Stimulated activated CD4-positive, alpha-beta T cell treated with anti-CD3 and anti-CD28 coated beads, Interleukin-4, amount 100 ng/mL, for 48 hours (primary cell): ENCODE measurements at places on chromosomes 2 and 18.

DNA sequence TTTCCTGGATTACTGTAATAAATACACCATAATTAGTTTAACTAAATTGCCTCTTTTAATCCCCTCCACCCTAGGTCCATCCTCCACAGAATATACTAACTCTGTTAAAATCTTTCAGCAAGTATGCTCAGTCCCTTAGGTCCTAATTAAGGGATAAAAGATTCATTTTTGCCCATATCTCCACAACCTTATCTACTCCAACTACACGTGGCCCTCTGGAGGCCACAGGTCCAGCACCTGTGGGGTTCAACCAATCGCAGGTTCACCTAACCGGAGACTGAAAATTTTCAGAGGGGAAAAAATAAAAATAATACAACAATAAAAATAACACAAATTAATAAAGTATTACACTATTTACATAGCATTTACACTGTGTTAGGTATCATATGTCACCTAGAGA is 86.4 kb downstream of the MAP4K3 start:
- no peak for DNase-seq

- DNase-seq, result no peak
Measured at GRCh38 chr2:218997731-218998130, 4.5 kb upstream of the CRYBA2 start.

GRCh38 chr2:210635257-210635656 is 78.9 kb downstream of the CPS1 start:
- no peak for DNase-seq

DNA sequence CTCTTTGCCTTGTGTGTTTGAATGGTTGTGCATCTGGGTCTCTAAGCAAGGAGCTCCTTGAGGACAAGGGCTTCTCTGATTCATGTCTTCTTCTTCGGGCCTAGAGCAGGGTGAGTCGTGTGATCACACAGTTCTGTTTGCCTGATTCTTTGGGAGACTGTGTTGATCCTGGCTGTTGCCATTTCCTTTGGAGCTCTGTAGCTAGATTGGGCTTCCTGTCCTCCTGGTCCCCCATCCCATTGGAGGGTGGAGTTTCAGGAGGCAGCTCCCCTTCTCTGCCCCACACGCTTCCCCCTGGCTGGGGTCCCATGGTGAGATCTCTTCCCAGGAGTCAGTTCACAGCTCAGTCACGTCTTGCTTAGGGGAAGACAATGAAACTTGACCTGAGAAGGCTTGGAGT is 92.8 kb downstream of the TRIB2 start:
- no peak for DNase-seq

GRCh38 chr18:67408240-67408639 is 108.3 kb downstream of the DSEL start:
- DNase-seq, result no peak

DNA sequence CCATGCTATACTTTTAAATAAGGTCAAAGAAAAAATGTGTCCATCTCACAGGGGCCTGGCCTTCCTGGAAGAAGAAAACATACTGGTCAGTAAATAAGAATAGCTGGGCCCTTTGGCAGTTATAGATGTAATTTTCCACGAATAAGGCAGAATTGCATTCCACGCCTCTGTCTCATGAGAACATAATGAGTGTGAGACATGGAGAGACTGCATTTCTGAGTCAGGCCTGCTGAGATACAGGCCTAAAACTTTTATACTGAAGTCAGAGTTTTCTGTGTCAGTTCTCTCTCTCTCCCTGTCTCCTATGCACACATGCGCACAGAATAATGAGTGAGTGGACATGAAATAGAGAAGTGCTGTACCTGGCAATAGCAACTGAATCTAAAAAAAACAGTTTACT is 20.4 kb upstream of the IL1R1 start:
- DNase-seq, result no peak

DNA sequence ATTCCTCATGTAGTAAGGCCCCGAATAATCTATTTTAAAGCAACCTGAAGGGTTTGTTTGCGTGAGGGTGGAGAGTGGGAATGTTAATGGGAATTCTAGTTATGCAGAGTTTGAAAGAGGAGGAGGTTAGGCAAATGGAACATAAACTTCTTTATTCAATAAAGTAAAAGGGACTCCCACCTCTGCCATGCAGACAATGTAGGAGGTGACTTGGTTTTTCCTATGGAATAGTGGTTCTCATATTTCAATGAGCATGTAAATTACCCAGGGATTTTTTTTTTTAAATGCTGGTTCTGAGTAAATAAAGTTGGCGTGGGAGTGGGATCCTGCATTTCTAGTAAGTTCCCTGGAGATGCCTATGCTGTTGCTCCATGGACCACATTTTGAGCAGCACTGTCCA is 367.9 kb downstream of the THSD7B start:
- no peak for DNase-seq

- DNase-seq, result no peak
Measured at GRCh38 chr2:145597809-145598208, 1077.9 kb upstream of the ZEB2 start.

GRCh38 chr2:155377266-155377680 is 678.8 kb downstream of the KCNJ3 start:
- DNase-seq, result no peak

- no peak for DNase-seq
Measured at GRCh38 chr18:79523736-79524180, 128.0 kb downstream of the NFATC1 start.

DNA sequence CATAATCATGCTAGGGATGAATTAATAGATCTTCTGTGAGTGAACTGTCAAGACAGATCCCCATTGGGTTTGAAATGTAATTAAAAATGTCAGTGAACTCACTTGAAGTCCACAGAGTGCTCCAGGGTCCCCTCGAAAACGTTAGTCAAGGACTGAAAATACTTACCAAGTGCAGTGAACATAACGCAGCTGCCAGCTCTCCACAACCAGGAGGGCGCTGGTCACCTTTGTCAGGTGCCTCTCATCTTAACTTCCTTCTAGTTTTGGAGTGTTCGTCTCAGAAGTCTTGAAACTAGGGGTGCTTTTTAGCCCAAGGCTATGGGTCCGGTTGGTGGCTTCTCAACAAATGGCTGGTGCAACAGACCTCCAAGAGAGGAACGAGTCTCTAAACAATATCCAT is 70.7 kb downstream of the NCK2 start:
- DNase-seq, result no peak

GRCh38 chr2:211564441-211564840 is 974.2 kb downstream of the ERBB4 start:
- no peak for DNase-seq

- no peak for DNase-seq
Measured at GRCh38 chr2:33022989-33023727, 76.4 kb downstream of the LTBP1 start.

DNA sequence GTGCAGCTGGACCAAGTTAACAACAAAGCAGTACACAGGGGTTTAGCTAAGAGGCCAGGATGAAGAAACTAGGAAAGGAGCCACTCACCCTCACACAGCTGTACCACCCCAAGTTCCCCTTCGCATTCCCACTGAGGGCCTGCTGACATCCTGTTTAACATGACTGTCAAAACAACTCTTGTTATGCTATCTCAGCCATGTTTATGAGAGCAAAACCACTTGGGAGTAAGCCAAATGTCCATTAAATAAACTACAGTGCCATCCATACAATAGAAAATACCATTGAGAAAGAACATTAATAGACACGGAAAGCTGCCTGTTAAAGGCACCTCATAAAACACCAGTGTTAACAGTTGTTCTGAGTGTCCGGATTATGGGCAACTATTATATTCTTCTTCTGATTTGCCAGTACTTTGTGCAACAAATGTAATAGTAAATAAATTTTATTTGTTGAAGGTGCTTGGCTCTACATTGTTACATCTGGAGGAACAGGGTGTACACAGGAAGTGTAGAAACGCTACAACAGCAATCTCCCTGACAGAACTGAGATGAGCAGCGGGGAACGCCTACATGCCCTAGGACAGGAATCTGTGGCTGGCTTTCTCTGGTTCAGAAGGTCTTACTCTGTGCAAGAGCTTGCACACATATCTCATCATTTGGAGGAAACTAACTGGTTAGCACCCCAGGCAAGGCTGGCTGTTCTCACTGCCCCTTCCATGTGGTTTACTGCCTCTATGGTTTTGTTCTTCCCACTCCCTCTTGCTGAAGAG is 85.6 kb downstream of the EHD3 start:
- DNase-seq, result no peak

- no peak for DNase-seq
Measured at GRCh38 chr2:86068136-86068588, 37.5 kb downstream of the POLR1A start.

DNA sequence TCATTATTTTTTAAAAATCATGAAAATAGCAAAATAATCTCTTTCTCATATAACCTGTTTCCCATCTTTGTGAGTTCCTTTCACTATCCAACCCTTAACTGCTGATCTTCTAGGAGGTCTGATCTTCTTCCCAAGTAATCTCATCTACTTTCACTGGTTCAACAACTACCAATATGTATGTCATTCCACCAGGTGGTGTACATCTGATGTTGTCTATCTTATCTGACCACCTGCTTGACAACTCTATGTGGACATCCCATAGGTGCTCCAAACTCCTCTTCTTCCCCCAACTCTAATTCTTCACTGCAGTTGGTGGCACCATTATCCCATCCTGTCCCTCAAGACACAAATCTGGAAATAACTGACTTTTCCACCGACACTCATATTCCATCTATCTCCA is 62.5 kb downstream of the FAM228A start:
- no peak for DNase-seq

DNA sequence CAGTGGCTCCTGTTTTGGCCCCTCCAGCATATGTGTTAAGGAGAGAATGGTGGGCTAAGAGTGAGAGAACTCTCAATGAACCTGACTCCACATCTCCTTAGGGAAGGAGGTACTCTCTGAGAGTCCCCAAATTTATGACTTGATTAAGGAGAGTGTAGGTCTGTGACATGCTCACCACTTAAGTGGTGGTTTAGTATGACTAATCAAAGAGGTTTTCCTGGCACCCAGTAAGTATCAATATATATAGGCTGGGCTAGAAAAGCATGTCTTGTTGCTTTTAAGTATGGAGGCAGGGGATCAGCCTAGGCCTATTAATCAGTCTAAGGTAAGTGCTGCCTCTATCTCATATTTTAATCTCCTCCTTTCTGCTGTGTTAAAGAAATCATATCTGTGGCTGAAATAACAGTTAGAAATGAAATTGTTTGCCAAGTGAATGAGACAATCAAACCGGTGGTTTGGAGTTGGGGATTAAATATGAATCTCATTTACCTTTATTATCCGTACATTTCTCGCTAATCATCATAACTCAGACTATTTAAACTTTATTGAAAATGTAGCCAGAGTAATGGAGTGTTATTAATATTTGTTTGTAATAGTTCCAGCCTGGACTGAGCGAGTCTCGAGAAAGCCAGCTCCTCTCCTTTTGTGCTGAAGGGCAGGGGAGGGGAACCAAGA is 107.7 kb upstream of the MEIS1 start:
- DNase-seq, result no peak

DNA sequence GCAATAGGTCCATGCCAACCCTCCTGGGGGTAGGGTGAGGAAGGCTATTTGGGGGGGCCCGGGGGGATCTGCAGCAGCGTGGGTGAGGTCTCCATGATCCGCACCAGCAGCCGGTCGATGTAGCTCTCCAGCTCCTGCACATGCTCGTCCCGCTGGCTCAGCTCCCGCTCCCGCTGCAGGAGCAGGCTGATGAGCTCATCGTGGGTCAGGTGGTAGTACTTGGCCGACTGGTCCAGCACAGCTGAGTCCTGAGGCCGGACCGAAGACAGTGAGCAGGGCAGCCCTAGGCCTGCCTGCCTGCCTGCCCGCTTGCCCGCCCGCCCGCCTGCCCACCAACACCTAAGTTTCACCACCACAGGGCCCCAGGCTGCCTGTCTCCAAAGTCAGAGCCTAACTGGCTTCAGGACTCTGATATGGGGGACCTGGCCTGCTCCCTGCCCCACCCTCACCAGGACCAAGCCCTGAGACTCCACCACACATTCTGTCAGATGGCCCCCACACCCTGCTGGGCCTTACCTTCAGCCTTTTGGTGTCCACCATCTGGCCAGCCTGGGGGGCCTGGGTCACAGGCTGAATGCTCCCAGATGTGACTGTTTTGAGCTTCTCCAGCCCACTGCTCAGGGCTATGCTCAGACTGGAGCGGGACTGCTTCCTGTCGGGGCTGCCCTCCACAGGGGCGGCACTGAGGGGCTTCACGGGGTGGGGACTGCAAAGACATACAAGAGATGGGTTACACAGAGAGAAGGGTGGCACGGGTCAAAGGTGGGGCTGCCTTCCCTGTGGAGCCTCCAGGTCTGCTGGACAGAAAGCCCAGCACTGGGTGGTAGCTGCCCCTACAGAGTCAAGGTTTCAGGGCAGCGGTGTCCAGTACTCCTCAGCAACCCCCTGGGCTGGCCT is 4.2 kb upstream of the SFXN5 start:
- no peak for DNase-seq

GRCh38 chr2:68385220-68385906 is 20.3 kb downstream of the PLEK start:
- no peak for DNase-seq

- no peak for DNase-seq
Measured at GRCh38 chr2:11254100-11254536, 90.3 kb downstream of the ROCK2 start.

DNA sequence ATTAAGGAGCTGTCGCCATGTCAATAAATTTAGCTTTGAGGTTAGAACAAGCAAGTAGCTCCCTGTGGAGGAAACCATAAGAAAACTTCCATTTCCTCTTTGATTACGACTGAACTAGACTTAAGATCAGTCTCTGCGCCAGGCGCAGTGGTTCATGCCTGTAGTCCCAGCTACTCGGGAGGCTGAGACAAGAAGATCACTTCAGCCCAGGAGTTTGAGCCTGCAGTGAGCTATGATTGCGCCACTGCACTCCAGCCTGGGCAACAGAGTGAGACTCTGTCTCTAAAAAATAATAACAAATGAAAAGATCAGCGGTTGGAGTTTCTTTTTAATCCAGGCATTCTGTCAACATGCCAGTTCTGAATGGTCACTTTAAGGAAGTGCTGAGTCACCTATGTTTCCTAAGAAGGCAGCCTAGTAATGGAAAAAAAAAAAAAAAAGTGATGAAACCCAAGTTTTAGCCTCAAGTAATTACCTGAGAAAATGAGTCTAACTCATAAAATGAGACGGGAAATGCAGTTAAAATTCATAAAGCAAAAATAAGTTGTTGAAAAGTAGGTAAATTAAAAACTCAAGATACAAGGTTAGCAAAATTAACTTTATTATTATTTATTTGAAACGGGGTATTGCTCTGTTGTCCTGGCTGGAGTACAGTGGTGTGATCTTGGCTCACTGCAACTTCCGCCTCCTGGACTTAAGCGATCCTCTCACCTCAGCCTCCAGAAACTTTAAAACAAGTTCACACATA is 10.2 kb downstream of the C18orf32 start:
- no peak for DNase-seq

- DNase-seq, result no peak
Measured at GRCh38 chr2:177098001-177098613, 114.5 kb upstream of the HNRNPA3 start.
